MV-4-11 (cell line): ENCODE measurements at places on chromosomes 16 and 17.
A peak's percentile ranks its signal among the peaks of the same experiment; 100 is the strongest.

- DNase-seq: peak; percentile 29
Observed at GRCh38 chr16:81567987-81568748, 123.6 kb downstream of the CMIP start.

DNA sequence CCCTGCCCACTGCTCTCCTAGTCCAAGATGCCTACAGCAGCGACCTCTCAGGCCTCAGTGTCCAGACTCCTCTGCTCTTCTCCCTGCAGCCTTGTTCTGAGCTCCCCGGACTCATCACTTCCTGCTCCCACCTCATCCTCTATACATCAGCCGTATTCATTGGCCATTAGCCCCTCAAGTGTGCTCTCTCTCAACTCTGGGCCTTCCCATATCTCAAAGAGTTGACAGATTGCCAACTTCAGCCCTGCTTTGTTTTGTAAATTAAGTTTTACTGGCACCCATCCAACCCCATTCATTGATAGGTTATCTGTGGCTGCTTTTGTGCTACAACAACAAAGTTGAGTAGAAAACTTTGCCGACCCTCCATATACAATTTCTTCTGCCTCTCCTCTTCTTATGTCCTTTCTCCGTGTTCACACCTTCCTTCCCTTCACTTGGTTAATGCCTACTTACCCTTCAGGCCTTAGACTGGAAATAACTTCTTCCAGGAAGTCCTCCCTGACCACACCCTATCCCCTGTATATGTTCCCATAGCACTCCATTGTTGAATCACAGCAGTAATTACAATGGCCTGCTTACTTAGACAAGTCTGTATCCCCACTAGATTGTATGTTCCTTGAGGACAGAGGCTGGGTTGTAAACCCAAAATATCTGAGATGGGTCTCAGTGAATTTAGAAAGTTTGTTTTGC, 63.4 kb upstream of the TANC2 start:
- DNase-seq: no peak

- no peak for DNase-seq
Observed at GRCh38 chr16:84548508-84548907, 44.0 kb upstream of the MEAK7 start.

- no peak for DNase-seq
Observed at GRCh38 chr16:68116256-68116867, 31.2 kb downstream of the NFATC3 start.

- DNase-seq: no peak
Observed at GRCh38 chr17:74202938-74203337, 540 bp upstream of the RPL38 start.

- no peak for DNase-seq
Observed at GRCh38 chr17:33205552-33205951, 87.5 kb downstream of the ASIC2 start.

DNA sequence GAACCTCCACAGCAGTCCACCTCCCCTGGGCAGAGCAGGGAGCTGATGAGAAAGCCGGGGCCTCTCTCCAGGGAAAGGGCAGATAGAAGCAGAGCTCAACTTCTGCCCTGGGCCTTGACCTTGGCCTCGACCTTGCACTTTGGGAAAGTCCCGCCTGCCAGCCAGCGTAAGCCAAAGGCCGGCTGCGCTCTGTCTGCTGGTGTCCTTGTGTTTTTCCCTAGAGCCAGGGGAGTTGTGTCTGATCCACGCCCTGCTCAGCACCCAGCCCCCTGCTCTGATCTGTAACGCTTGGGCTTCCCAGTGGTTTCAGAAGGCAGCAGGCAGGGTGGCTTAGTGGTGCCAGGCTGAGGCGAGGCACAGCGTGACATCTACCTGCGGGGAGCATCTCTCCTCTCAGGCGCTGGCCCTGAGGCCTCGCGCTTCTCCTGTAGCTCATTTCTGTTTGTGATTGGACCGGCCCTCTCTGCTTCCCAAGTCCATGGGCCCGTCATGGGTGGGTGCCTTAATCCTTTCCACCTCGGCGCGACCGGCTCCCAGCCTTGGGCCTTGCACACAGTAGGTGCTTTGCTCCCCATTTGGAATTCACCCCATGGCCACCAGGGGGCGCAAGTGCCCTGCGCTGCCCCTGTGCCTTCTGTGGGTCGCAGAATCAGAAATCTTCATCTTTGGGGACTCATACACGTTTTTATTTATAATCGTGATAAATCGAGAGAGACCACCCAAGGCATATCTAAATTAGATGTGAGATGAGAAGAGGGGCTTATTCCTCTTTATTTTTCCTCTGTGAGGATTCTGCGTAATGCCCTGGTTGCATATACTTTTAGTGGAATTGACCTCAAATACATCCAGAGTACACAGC, 24.2 kb downstream of the SGSH start:
- peak; percentile 15 for DNase-seq

DNA sequence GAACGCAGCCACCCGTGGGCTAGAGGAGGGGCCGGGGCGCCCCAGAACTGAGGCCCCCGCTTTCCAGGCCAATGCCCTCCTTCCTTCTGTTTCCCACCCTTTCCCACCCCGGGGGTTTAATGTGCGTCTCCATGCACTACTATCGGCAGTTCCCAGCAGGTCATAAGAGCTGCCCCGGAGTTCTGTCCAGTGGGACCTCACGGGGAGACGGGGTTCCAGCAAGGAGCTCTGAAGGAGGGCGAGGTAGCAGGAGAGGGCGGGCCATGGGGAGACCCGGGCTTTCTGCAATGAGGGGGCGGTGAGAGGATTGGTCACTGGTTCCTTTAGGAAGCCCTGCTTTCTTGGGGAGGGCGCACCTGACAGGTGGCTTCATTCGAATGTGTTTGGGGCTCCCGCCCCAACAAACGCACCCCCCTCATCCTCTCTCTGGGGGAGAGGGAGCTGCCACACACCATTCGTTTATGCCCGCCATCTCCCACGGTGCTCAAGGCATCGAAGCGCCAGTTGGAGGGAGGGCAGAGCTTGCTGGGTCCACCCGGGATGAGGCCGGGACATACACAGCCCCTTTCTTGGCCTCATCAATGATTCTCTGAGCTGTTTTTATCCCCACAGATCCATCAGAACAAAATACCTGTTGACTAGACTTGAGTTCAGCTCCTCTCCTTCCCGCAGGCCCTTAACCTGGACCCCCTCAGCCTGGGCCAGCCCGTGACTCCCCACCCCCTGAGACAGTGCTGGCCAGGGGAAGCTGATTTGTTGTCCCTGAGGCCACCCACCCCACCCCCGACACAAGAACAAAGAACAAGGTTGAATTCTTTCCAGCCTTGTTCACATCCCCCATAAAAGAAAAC, 44.1 kb downstream of the SLC7A5 start:
- no peak for DNase-seq

- no peak for DNase-seq
Observed at GRCh38 chr17:20097330-20097729, 88.2 kb downstream of the SPECC1 start.
